Pancreas (tissue), 10 donors: ENCODE measurements at places on chromosomes 4 and X.

DNA sequence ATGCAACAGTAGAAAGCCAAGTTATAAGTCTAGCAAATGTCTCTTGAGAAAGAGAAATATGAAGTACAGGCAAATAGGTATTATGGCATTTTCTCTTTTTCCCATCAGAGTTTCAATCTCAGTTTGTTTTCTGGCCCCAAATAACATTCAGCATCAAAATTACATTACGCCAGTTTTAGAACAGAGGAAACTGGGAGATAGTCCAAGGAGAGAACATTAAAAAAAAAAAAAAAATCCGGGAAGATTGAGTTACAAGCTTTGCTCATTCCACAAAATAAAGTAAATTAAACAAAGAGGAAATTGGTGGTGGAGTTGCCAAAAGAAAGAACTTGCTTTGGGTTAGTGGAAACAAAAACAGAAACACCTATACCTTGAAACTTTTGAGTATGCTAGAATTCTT is 50.4 kb upstream of the IL13RA2 start:
- no peak for DNase-seq

GRCh38 chr4:168557658-168558057 is 60.8 kb downstream of the PALLD start:
- no peak for DNase-seq

GRCh38 chrX:149527705-149528104 is 13.1 kb upstream of the EOLA1 start:
- no peak for DNase-seq

- peak; percentile 57 for DNase-seq
Measured at GRCh38 chrX:68440940-68441339, 7.6 kb upstream of the OPHN1 start.

GRCh38 chr4:159047478-159048165 is 55.3 kb upstream of the RAPGEF2 start:
- no peak for DNase-seq

- no peak for DNase-seq
Measured at GRCh38 chr4:31545755-31546154, 825.6 kb downstream of the PCDH7 start.

GRCh38 chrX:119406776-119407175 is 7.6 kb downstream of the SLC25A43 start:
- DNase-seq: no peak

DNA sequence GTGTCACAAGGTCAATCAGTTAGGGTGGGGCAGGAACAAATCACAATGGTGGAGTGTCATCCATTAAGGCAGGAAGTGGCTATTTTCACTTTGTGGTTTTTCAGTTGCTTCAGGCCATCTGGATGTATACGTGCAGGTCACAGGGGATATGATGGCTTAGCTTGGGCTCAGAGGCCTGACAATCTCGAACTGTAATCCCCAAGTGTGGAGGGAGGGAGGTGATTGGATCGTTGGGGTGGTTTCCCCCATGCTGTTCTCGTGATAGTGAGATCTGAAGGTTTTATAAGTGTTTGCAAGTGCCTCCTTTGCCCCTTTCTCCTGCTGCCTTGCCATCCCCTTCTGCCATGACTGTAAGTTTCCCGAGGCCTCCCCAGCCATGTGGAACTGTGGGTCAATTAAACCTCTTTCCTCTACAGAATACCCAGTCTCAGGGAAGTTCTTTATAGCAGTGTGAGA is 36.7 kb upstream of the STS start:
- DNase-seq: no peak

DNA sequence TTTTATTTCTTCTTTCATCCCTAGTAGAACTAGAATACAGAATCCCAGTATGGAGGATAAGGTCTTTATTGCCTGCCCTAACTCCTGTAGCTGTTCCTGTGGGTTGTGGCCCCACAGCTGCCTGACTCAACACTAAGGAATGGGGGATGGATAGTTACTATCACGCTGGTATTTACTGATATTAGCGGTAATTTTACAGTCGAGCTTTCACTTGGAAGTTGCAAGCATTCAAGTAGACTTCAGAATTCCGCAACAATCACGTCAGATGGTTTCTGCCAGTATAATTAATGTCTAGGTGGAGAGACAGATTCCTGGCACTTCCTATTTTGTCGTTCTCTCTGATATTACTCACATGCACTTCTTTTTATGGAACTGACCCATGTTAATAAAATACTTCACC is 489.8 kb downstream of the PABPC4L start:
- DNase-seq: no peak

DNA sequence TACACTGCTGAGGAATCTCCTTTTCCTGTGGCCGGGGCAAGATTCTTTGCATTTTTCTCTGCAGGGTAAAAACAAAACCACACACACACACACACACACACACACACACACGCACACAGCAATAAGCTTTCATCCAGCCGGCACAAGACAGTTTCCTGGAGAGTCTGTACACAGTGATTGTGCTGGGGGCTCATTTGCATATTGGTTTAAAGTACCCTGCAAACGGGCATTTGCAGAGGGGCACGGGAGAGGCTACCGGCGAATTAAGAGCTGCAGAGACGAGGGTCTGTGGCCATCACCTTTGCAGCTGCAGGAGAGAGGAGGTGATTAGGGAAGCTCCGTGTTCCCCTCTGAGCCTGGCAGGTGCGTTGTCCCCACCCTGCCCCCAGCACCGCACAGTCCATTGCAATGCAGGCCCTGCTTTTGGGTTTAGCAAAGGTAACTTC is 219.9 kb downstream of the SHOX start:
- no peak for DNase-seq

- DNase-seq: peak; percentile 2
Measured at GRCh38 chr4:8915201-8916200, 43.9 kb upstream of the HMX1 start.

GRCh38 chr4:165625281-165625680 is 246.5 kb downstream of the CPE start:
- DNase-seq: no peak

GRCh38 chr4:78864405-78865024 is 74.7 kb downstream of the PAQR3 start:
- DNase-seq: peak; percentile 8

DNA sequence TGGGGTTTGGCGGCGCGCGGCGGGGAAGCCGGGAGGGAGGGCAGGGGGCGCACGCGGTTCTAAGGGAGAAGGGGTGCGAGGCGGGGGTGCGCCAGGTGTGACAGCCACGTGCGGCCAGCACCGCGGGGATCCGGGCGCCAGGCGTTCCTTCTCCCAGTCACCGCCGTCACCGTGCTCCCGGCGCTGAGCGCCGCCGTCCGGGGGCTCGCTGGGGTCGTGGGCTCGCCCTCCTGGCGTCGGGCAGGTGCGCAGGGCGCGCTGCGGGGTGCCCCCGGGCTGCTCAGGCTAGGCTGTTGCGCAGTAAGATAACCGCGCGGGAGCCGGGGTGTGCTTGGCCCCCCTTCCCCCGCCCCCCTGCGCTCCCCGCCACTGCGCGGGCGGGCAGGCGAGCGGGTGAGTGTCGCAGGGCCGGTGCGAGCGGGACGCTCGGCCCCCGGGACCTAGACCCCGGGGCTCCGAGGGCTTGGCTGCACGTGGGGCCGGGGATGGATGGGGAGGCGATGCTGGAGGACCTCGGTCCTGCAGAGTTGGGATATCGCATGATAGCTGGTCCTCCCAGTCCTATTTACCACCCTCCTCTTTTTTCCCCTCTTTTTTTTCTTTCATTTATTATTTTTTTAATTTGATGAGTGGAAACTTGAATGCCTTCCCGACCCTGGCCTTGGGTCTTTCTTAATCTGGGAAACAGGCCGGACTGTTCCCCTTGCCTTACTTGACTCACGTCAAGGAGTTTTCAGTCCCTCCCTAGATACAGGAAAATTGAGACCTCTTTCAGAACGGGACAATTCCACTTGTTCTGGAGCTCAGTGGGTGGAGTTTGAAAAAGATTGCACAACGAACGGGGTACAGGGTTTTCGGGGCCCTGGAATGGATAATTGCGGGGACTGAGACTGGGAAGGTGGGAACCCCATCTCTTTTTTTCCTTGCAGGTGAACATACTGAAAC is 797 bp downstream of the TXLNG start:
- DNase-seq: peak; percentile 67

DNA sequence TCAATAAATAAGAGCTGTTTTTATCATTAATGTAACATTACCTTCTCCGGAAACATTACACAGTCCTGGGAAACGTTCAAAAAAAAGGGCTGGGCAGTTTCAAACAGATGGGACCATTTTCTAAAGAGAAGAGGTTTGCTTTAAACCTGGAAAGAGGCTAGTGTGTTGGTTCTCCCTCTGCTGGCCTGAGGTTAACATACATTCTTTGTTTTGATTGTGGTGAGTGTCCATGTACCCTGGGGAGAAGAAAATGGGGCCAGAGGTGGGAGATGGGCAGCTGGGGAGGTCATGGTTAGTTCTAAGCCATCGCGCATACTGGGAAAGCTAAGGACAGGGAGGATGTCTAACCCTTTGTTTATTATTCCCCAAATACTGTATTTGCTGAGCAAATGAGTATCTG is 194.7 kb downstream of the CPEB2 start:
- no peak for DNase-seq

GRCh38 chrX:38807873-38808272 is 6.6 kb downstream of the MID1IP1 start:
- DNase-seq: no peak

GRCh38 chr4:134201216-134202161 is at the start of gene PABPC4L:
Gene PABPC4L (minus strand): TSS chr4:134201789. CDS start chr4:134201019, 770 bp downstream.
- peak; percentile 21 for DNase-seq

DNA sequence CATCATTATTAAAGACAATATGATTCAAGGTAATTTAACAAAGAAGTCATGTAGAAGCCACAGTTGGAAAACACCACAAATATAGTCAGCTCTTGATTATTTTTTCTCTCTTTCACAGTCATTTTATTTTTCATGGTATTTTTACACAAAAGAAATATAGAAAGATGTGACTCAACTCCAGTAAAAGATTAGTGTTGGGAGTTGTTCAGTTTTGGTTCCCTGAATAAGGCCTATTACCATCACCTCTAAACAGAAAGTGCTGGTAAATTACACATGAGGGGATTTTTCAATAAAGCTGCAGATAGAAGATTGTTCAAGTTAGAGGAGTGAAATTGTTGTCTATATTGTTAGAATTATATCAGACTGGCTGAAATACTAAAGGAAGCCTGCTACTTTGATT is 107.0 kb downstream of the DDIT4L start:
- DNase-seq: no peak

- peak; percentile 49 for DNase-seq
Measured at GRCh38 chrX:39050427-39050826, 249.2 kb downstream of the MID1IP1 start.

DNA sequence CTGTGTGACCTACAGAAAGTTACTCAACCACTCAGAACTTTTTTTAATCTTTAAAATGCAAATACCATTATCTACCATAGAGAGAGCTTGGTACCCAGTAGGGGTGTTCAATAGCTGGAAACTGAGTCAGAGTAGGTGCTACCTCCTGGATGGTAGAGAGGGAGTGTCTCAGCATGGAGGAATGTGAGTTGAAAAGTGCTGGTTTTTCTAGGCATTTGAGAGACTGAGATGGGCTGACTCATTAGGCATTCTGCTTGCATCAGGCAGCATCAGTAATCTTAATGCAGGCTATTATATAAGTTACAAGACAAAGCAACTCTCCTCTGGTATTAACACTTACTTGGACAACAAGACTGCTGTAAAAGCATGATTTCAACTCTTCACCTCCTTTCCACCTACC is 70.9 kb upstream of the ARHGEF9 start:
- no peak for DNase-seq

- no peak for DNase-seq
Measured at GRCh38 chrX:38878641-38879340, 77.5 kb downstream of the MID1IP1 start.

DNA sequence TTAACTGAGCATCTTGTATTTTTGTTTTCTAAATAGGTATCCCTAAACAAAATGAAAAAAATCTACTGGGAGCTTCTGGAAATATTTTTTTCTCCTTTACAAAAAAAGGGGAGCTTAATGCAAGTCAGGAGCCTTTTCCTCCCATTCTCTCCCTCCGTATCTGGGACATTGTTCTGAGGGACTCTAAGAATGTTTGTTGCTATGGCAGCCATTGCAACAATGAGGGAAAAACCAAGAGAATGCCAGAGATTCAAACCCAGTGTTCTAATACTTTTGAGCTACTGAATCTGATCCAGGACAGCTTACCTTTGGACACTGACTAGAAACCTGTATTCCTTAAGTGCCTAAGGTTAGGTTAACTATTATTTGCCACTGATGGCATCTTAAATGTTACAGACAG is 485.7 kb upstream of the HS3ST1 start:
- DNase-seq: no peak

DNA sequence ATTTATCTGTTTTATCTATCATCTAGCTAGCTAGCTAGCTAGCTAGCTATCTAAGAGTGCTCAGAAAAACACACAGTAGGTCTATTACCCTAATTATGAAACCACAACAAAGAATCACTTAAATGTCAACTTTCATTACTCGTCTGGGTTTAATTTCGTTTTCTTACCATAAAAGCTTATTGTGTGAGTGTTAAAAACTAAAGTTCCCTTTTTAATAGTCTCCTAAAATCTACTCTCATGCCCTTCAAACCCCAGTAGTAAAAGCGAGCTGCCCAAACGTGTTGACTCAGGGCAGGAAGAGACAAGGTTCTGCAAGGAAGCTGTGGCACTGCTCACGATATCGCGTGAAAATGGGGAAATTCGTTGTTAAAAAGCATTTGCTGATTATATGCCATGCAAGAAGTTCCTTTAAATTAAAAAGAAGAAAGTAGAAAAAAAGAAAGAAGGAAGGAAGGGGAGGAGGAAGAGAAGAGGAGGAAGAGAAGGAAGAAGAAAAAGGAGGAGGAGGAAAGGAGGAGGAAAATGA is 595 bp downstream of the MBNL3 start:
- no peak for DNase-seq

DNA sequence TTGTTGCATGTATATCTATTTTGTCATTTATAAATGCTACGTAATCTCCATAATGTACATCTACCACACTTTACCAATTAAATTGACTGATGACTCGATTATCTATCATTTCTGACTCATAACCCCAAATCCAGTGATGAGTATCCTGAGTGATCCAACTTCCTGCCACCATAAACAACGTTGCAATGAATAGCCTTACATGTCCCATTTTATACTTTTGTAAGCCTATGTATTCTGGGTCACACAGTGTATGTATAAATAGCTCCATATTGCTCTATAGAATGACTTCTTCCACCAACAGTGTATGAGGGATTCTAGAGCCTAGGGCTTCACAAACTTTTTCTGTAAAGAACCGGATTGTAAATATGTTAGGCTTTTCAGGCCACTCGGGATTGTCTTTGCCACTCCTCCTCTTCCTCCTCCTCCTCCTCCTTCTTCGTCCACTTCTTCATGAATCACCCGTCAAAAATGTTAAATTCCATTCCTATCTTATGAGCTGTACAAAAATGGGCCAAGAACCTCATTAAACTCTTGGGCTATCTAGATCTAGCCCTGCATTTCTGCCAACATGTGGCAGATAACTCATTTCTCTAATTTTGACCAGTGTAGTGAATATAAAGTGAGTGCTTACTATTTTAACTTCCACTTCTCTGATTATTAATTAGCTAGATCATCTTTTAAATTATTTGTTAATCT is 672.2 kb upstream of the AMOT start:
- no peak for DNase-seq

GRCh38 chr4:168765726-168766125 is 244.3 kb downstream of the CBR4 start:
- DNase-seq: no peak

GRCh38 chr4:17173300-17173699 is 274.9 kb upstream of the LDB2 start:
- DNase-seq: no peak

- DNase-seq: no peak
Measured at GRCh38 chr4:2025817-2026216, 17.0 kb upstream of the NELFA start.

GRCh38 chrX:65976161-65976560 is 63.7 kb downstream of the VSIG4 start:
- DNase-seq: no peak
